ENCODE measurements at places on chromosomes 1 and 21. TPM values are rescaled to one million over a fixed set of nuclear protein-coding genes. Genes with fewer than 3 reads are reported as not detected.

Gene CTSE
- total RNA-seq = not detected

Gene LCE3D
- not detected for total RNA-seq

Gene KCNA3
- not detected for total RNA-seq

- no peak for DNase-seq
Observed at GRCh38 chr1:116881879-116882520, 27.7 kb upstream of the PTGFRN start.

DNA sequence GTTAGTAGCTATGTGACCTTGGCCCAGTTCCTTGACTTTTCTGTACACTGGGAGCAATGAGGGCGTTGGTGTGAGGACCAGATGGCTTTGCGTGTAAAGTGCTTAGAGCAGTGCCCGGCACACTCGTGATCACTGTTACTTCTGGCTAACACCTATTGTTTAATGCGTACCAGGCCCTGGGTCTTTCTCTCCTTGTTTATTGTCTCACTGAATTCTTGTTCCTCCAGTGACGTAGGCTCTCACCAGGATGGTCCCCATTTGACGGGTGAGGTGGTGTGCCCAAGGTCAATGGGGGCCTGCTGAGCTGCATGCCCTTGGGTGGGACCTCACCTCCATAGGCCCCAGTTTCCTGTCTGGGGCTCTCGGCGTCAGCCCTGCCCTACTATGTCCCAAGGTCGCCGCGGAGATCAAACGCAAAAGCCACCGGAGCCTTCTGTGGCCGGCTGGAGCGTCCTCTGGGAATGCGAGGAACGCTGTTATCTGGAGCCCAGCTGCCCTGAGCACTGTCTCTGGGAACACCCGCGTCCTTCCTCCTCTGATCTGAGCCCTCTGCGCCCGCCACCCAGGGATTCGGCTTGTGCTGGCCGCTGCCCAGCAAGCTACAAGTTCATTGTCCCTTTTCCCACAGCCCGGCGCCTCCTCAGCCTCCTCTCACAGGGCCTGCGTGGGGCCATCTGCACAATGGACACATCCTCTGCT lies 28.9 kb downstream of the ALPL start:
- DNase-seq = no peak

DNA sequence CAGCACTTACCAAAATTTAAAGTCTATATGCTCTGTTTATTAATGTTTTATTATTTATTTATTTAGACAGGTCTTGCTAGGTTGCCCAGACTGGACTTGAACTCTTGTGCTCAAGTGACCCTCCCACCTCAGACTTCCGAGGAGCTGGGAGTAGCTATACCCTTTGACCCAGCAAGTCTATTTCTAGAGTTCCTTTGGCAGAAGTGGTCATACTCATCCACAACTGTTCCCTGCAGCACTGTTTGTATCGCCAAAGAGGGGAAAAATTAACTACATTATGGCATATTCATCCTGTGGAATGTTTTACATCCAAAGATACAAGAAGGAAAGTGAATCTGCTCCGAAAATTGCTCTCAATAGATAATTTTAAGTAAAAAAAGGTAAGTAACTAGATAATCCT lies 28.5 kb downstream of the CACNA1S start:
- no peak for DNase-seq

- DNase-seq = no peak
Observed at GRCh38 chr1:238608144-238608543, 717.4 kb upstream of the ZP4 start.

- no peak for DNase-seq
Observed at GRCh38 chr1:199723250-199723956, 304.1 kb upstream of the NR5A2 start.

GRCh38 chr1:53765657-53766056 lies 26.7 kb upstream of the GLIS1 start:
- peak; percentile 86 for DNase-seq

GRCh38 chr1:30900486-30900885 lies 8.1 kb downstream of the SDC3 start:
- no peak for DNase-seq

- no peak for DNase-seq
Observed at GRCh38 chr1:237685551-237685950, 205.2 kb downstream of the ZP4 start.

DNA sequence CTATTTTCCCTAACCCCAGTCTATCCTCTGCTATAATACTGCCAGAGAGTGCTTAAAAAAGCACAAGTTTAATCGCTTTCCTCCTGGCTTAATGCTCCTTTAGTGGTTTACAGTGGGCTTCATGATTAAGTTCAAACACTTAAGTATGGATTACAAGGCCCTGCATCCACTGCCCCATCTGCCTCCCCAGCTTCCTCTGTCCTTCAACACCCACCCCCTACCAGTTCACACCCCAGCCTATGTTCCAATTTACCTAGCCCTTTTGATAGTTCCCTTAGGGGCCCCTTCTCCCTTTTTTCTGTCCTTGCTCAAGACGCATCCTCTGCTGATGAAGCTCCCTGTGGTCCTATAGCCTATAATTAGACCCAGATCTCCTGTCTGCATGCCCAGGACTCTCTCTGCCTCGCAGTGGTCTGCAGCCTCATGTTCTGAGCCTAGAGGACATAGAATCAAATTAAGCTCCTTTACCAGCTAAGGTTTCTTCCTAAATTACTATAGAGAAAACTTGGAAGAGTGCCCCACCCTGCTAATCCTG lies 212.5 kb downstream of the FGGY start:
- no peak for DNase-seq
